T-helper 22 cell (primary cell): ENCODE measurements at places on chromosomes 16 and 17.

- no peak for DNase-seq
Measured at GRCh38 chr16:3587547-3588110, 10.4 kb upstream of the NLRC3 start.

GRCh38 chr16:74617206-74617788 lies 10.4 kb upstream of the GLG1 start:
- no peak for DNase-seq

DNA sequence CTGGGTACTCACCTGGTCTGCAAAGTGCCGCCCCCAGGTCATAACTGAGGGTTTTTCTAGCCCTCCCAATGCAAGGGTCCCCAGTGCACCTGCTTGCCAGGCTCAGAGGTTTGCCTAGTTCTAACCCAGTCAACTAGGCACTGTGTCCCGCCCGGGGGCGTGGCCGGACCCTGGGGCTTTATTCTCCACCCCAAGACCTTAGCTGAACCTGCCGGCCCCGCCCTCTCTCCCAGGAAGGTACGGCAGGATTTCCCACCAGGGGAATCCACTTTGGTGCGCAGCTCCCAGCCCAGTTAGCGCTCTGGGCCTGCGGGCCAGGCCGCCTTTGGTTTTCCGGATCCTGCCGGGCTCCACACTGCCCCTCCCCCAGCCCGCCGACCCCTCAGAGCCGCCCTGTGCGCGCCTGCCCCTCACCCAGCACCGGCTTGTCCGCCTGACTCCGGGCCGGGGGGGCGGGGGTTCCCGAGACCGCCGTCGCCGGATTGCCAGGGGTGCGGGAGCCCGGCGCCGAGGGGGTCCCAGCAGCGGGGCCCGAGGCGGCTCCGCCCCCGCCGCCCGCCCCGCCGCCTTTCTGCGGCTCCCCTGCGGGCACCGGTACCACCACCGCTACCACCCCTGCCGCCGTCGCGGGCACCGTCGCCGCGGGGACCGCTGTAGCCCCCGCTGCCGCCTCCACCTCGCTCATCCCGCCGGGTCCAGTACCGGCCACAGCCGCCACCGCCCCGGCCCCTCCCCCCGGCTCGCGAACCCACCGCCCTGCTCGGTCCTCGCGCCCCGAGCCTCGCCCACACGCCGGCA lies 424 bp downstream of the YBX2 start:
- peak; percentile 29 for DNase-seq

- no peak for DNase-seq
Measured at GRCh38 chr17:57125866-57126265, 40.8 kb downstream of the AKAP1 start.

GRCh38 chr16:23476289-23476688 lies 23.3 kb upstream of the COG7 start:
- DNase-seq = no peak

GRCh38 chr16:76162046-76162445 lies 115.2 kb upstream of the CNTNAP4 start:
- no peak for DNase-seq

DNA sequence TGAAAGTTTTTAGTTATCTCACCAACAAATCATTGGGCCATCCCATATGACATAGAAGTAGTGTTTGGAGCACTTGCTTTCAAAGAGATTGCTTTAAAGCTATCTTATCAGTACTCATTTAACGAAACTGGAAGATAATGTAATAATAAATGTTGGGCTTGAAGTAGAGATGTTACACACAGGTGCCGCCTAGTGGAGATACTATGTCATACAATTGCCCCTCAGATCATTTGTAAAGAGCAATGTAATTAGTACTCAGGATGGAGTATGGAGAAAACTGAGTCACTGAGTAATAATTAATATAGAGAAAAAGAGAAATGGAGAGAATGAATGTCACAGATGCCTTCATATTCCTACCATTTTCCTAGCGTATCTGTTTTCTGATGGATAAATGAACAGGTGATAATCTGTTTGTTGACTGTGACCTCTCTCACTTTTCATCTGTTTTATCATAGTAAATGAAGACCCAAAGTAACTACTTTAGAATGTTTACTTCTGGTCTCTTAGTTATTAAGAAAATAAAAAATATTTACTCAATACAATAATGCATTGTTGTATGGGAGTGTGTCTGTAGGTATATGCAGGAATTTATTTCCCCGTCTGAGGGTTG lies 80.4 kb downstream of the EFCAB5 start:
- no peak for DNase-seq

- no peak for DNase-seq
Measured at GRCh38 chr16:55597928-55598327, 31.4 kb downstream of the CAPNS2 start.

GRCh38 chr17:28553000-28553505 lies 629 bp upstream of the UNC119 start:
- DNase-seq = no peak
